ENCODE measurements at places on chromosomes 1 and 21.

DNA sequence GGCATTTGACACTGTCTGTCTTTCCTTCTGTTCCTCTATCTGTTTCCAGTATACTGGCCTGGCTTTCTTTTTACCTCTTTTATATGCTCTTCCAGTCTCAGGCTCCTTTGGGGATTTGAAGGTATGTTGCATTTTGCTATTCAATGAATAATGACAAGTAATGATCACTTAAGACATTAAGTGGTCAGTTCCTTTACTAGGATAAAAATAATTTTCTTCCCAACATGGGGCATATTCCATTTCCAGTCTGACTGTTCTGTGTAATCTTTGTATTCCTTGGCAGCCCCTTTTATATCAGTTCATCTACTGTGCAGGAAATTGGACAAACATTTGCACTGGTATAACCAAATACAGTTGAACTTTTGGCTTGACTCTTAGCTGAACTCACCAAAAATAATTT is 15.6 kb downstream of the METTL18 start:
- DNase-seq, result no peak

- no peak for DNase-seq
Observed at GRCh38 chr21:28136656-28137255, 855.9 kb downstream of the LTN1 start.

DNA sequence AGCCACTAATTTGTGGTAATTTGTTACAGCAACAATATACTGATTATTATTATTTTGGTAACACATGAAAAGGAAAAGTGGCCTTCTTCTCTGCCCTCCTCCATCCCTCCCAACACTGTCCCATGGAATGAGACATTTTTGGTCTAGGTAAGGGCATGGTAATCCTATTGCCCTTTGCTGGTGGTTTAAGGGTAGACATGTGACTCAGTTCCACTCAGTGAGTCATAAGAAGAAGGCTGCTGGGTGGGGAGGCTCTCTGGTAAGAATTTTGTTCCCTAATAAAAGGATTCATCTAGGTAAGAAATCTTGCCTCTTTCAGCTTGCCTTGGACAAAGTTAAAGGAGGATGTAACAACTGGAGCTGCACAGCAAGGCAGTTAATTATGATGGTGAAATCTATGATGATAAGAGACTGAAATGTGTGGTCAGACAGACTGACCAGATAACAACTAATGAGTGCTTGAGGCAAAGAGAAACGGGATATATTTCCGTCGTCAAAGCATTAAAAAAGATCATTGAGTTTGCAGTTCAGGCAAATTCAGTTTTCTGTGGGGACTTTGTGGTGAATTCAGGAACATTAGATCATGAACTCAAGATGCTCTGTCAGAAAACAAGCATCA is 232.0 kb upstream of the KCNK2 start:
- DNase-seq, result no peak

DNA sequence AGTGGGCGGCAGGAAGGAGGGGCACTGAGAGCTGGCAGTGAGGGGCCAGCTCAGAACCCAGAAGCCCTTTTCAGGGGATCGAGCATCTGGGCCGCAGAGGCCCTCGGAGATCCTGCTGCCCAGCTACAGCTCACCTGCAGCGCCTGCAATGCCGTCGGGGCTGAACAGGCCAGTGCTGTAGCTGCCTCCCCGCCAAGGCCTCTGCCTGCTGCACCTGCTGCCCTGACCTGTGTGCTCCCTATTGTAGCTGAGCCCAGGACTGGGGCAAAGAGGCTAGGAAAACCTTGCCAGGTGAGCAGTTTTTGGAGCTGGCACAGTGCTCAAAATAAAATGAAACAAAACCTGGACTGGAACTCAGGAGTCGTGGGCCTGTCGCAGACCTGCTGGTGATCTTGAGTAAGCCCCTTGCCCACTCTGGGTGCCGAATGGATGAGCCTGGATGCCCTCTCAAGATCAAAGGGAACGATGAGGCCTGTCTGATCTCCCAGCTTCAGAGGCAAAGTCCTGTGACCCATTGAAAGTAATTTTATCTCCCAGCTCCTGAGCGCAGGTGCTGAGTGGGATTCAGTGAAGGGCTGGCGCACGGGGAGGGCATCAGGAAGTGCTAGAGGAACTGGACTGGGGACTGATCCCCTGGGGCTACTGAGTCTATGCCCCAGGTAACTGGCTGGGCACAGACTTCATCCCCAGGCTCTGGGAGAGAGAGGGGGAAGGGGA is 154.6 kb downstream of the FOXD2 start:
- DNase-seq, result no peak

DNA sequence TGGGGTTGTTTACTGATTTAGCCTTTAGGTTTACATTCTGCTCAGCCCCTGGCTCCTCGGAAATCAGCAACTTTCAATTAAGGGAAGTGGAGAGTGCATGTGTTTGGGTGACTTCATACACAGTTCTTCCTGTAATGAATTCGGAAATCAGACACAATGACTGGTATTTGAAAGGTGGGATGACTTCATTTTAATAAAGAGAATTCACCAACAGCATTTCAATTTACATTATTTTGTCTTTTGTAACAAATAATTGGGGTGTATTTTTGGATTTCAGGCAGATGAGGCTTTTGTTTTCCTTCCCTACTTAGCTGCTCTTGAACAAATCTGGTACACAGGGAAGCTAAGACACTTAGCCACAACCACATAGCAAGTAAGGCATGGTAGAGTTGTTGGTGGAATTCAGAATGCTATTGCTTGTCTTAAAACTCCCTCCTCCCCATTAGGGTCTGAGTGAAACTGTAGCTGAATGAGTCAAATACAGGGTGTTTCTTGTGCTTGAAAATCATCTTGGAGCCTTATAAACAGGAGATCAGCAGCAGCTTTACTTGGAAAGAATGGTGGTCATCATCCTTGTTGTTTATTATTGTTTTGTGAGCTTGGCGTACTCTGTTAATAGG is 917 bp downstream of the STX12 start:
- no peak for DNase-seq

- no peak for DNase-seq
Observed at GRCh38 chr1:221720545-221720944, 21.3 kb downstream of the DUSP10 start.

GRCh38 chr1:240399381-240399780 is 212.6 kb downstream of the GREM2 start:
- DNase-seq, result no peak

GRCh38 chr1:79945391-79945790 is 938.9 kb upstream of the ADGRL4 start:
- no peak for DNase-seq

- no peak for DNase-seq
Observed at GRCh38 chr21:33866826-33867225, 48.8 kb downstream of the ATP5PO start.

DNA sequence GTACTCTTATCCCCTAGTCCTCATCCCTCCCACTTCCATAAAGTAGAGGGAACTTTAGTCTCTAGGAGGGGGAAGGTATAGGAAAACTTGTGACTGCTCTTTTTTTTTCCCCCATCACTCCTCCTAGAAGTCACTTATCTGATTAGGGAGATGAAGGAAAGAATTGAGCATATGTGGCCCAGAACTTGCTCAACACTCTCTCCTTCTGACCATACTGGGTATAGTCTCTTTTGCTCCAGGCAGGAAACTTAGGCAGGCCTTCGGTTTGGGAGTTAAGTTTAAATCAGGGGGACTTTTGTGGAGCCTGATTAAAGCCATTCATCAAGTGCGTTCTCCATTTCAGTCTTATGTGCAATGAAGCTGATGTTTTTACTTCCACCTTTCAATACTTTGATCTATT is 5.8 kb downstream of the UBE2U start:
- no peak for DNase-seq

- peak; percentile 34 for DNase-seq
Observed at GRCh38 chr1:2821966-2822620, 20.6 kb upstream of the TTC34 start.

DNA sequence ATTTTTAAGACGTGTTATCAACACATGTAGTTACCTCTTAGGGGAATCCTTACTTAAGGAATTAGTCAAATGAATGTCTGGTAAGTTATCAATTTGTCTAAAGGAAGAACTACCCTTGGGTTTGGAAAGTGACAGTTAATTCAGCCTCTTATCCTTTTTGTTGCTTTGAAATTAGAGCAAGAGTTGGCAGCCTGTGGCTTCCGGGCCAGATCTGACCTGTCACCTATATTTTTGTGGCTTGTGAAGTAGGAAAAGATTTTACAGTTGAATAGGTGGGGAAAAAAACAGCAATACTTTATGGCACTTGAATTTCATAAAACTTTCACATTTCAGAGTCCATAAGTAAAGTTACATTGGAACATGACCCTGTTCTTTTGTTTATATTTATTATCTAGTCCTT is 5.5 kb downstream of the MRPS6 start:
- DNase-seq, result no peak

DNA sequence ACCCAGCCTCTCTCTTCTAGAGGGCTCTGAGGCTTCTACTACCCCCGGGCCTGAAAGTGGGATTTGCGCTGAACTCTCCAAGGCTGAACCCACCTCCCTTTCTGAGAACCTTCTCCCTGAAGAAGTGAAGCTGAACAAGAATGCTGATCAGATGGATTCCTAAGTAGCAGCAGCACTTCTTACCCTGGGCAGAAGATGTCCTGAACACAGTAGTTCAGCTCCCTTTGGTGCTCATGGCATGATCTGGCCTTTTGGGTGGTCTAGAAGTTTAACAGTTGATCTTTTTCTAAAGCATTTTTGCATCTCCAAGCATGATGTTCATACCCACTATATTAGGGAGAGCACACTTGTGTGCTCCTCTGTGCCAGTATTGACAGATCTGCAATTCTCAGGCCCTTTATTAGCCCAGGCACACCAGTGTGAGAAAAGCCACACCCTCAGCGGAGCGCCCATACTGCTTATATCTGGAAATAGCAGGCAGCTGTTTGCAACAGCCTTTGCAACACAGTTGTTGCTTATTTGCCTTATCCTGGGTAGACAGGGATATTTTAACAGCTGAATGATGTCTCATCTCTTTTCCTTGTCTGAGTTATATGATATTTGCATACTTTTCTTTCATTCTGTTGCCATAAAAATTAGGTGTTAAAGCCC is 34.2 kb downstream of the CNN3 start:
- DNase-seq, result no peak

GRCh38 chr1:25803368-25803767 is 3.4 kb downstream of the SELENON start:
- no peak for DNase-seq

DNA sequence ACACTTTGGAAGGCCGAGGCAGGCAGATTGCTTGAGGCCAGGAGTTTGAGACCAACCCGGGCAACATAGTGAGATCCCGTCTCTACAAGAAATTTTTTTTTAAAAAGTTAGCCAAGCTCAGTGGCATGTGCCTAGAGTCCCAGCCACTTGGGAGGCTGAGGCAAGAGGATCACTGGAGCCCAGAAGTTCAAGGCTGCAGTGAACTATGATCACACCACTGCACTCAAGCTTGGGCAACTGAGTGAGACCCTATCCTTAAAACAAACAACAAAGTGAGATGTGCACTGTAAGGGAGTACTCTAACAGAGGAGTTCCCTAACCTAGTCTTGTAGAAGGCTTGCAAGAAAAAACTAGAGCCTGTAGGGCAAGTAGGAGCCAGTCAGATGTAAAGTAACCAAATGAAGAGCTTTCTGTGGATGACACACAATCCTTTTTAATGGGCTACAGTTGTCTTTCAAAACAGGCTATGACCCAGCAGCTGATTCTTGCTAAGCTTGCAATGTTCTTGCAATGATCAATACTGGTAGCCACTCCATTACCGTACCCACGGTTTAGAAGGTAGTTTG is 38.0 kb upstream of the SRP9 start:
- no peak for DNase-seq

- no peak for DNase-seq
Observed at GRCh38 chr1:213980906-213981305, 6.9 kb upstream of the PROX1 start.

DNA sequence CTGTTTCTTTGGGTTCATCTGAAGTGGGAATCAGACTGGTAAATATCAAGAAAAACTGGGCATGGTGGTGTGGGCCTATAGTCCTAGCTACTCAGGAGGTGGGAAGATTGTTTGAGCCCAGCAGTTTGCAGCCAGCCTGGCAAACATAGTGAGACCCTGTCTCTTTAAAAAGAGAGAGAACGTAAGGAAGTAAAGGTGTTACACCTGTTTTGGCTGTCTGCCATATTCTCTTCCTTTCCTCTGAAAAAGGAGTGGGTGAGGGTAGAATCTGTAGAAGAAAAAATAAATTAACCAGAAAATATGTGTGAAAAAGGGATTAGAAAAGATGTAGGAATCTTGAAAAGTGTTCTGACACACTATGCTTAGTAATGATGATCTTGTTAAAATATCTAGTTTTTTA is 20.0 kb downstream of the AHCYL1 start:
- no peak for DNase-seq

DNA sequence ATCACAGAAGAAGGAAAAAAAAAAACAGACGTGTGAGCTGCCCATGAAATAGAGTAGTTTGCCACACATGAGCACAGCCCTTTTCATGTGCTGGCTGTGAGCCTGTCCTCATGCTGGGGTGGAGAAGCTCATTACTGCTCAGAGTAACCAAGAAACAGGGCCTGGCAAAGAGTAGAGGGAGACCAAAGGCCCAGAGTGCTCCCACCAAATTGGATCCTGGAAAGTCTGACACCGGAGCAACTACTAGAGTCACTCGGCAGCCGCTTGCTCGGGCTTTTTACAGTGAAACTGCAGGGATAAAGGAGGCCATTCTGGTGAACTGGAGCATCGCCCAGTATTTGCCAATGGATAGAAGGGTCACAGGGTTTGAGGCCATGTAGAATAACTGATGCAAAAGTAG is 64.4 kb upstream of the BARHL2 start:
- DNase-seq, result no peak

DNA sequence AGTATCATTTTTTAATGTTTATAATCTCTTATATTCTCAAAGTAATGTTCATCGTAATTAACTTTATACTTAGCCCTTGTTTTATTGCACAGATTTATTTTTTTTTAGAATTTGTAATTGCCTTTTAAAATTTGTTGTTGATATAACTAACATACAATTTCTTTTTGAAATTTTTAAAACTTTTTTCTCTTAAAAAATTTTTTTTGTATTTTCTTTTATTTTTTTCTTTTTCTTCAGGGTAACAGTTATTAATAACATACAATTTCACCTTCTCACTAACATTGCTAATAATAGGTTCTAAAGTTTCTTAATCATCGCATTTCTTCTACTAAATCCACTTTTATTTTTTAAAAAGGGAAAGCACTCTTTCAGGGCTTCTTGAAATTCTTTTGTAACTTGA is 11.3 kb upstream of the VAMP4 start:
- DNase-seq, result no peak

DNA sequence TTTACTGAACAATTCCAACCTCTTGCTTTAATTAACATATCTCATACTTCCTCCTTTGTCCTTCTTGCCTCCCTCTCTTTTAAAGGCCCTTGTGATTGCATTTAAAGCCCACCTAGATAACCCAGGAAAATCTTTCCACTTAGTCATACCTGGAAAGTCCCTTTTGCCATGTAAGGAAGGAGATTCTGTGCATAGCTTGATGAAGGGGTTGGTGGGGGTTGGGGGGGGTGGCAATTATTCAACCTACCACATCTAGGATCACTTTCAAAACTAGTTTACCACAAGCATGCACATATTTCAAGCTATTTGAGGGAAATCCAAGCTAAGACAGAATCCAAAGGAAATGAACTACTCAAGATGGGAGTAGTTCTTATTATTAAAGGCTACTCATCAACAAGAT is 249.1 kb upstream of the PTBP2 start:
- no peak for DNase-seq

Data from stimulated activated CD8-positive, alpha-beta memory T cell treated with anti-CD3 and anti-CD28 coated beads, Interleukin-2, amount 100 ng/mL, for 48 hours (primary cell).